ENCODE measurements at places on chromosomes 6 and 20.

- H3K4me3 ChIP-seq: peak overlapping the region; percentile 83
- no peak for DNase-seq
- H3K27ac ChIP-seq: peak overlapping the region; percentile 31
- H3K36me3 ChIP-seq: no peaks in the 10 kb centered on the region
Measured at GRCh38 chr6:170289951-170290295, 955 bp downstream of the DLL1 start.

GRCh38 chr6:155341130-155341828, 27.0 kb upstream of the TFB1M start:
- H3K4me3 ChIP-seq: no peak overlapping the region
- no peaks in the 10 kb centered on the region for H3K27me3 ChIP-seq
- H3K4me1 ChIP-seq: no peaks in the 10 kb centered on the region
- H3K27ac ChIP-seq: no peak overlapping the region
- H3K36me3 ChIP-seq: no peaks in the 10 kb centered on the region

- no peaks in the 10 kb centered on the region for H3K27me3 ChIP-seq
- H3K36me3 ChIP-seq: no peaks in the 10 kb centered on the region
- no peak overlapping the region for H3K27ac ChIP-seq
- H3K4me3 ChIP-seq: no peak overlapping the region
- DNase-seq: no peak
Measured at GRCh38 chr20:20677186-20677585, 35.3 kb downstream of the RALGAPA2 start.

DNA sequence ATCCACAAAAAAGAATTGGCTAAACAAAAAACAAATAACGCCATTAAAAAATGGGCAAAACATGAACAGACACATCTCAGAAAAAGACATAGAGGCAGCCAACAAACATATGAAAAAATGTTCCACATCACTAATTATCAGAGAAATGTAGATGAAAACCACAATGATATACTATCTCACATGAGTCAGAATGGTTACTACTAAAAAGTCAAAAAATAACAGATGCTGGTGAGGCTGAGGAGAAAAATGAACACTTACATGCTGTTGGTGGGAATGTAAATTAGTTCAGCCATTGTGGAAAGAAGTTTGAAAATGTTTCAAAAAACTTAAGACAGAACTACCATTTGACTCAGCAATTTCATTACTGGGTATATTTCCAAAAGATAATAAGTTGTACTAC, 430.1 kb upstream of the JAG1 start:
- no peak overlapping the region for H3K27ac ChIP-seq
- no peaks in the 10 kb centered on the region for H3K27me3 ChIP-seq
- H3K4me3 ChIP-seq: no peak overlapping the region
- DNase-seq: no peak

DNA sequence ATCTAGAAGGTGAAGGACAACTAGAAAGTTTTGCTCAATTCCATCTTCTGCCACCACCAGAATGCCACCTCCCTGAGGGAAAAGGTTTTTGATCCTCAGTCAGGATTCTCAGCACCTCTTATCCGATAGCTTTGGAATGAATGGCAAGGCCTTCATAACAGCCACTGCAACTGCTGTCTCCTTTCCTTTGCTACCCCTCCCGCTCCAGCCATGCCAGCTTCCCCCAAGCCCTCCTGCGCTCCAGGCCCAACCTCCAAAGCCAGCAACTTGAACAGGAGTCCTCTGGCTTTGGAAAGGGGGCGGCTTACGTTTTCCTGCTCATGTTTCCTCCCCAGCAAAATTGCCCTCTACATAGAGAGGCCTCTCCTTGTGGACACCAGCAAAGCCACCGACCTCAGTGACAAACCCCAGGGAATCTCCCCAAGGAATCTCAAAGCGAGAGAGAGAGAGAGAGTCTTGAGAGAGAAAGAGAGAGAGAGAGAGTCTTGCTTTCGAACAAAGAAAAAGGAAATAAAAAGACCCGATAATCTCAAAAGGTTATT, 420 bp upstream of the BTN2A1 start:
- H3K4me3 ChIP-seq: peak overlapping the region; percentile 76
- no peaks in the 10 kb centered on the region for H3K27me3 ChIP-seq
- peaks cover 15% of the 10 kb centered on the region for H3K36me3 ChIP-seq
- DNase-seq: peak; percentile 81

- H3K4me3 ChIP-seq: no peak overlapping the region
- no peaks in the 10 kb centered on the region for H3K4me1 ChIP-seq
- H3K27ac ChIP-seq: no peak overlapping the region
- no peaks in the 10 kb centered on the region for H3K36me3 ChIP-seq
- DNase-seq: no peak
Measured at GRCh38 chr20:54015496-54015895, 54.9 kb downstream of the BCAS1 start.

GRCh38 chr6:105745464-105746129, 340.5 kb upstream of the PRDM1 start:
- no peak overlapping the region for H3K4me3 ChIP-seq
- no peaks in the 10 kb centered on the region for H3K4me1 ChIP-seq
- DNase-seq: no peak

DNA sequence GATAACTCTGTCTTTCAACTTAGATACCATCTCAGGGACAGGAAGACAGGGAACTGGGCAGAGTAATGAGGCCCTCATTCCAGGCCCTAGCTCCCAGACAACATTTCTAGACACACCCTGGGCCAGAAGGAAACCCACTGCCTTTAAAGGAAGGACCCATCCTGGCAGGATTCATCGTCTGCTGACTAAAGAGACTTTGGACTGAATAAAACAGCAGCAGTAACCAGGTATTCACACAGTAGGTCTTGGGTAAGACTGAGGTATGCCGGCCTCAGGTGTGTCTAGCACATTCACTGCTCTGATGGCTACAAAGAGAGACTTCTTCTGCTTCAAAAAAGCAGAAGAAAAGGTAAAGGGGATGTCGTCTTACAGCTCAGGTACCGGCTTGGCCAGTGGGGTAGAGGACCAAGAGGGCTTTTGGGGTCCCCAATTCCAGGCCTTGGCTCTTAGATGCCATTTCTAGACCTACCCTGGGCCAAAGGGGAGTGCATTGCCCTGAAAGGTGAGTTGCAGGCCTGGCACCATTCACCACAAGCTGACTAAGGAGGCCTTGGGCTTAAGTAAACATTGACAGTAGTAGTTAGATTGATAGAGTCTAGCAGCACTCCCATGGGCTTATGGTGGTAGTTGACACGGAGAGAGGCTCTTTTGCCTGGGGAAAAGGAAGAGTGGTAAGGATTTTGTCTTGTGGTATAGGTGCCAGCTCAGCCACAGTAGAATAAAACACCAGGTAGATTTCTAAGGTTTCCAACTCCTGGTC, 13.4 kb downstream of the SNX14 start:
- H3K4me1 ChIP-seq: no peaks in the 10 kb centered on the region
- H3K27me3 ChIP-seq: no peaks in the 10 kb centered on the region
- H3K27ac ChIP-seq: no peak overlapping the region
- H3K36me3 ChIP-seq: no peaks in the 10 kb centered on the region

GRCh38 chr6:155383913-155384312, 69.6 kb upstream of the TFB1M start:
- no peaks in the 10 kb centered on the region for H3K4me1 ChIP-seq
- no peak overlapping the region for H3K4me3 ChIP-seq

GRCh38 chr20:8250539-8251200, 118.6 kb downstream of the PLCB1 start:
- H3K4me3 ChIP-seq: no peak overlapping the region
- no peaks in the 10 kb centered on the region for H3K27me3 ChIP-seq
- DNase-seq: no peak
- no peaks in the 10 kb centered on the region for H3K36me3 ChIP-seq
- no peak overlapping the region for H3K27ac ChIP-seq

DNA sequence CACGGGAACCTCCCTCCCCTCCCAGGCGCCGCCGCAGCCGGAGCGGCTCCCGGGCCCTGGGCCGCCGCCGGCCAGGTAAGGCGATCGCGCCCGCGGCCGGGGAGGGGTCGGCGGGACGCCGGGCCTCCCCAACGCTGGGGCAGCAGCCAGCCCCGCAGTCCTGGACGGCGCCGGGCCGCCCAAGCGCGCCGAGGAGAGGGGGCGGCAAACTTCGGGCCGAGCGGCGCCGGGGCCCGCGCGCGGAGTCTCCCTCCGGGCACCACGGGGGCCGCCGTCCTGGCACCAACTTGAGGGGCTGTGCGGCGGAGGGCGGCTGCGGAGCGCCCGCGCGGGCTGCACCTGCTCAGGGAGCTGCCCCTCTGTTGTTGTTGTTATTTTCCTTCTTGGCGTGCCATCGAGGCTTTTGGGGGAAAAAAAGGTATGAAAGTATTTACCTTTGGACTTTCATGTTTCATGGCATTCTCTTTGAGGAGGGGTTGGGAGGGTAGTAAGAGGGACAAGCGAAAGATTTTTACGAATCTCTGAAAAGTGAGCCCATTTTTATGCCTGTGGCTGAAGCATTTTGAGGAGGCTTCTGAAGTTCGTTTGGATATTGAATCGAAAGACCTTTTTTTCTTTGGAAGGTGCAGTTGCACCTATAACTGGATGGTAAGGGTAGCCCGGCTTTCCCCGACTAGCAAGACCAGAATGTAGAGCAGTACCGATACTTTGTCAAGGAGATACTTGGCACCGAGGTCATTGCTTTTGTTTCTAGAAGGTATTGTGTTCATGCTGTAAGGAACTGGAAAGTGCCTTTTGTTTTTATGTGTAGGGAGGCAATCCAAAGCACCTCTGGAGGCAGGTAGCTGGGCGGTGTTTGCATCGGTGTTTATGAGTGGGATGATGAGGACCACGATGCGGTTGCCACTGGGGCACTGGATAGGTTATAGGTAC, at the start of gene RNF182:
TSS of gene RNF182 (plus strand) at position 4 of the 933 bp plus-strand sequence. CDS start 52,168 bp downstream, outside the sequence.
- peak within 1 kb of the TSS; percentile 54 for H3K4me3 ChIP-seq
- H3K27ac ChIP-seq: no peak within 1 kb of the TSS
- H3K4me1 ChIP-seq: no peaks in the 10 kb centered on the region
- no peaks in the 10 kb centered on the region for H3K27me3 ChIP-seq

DNA sequence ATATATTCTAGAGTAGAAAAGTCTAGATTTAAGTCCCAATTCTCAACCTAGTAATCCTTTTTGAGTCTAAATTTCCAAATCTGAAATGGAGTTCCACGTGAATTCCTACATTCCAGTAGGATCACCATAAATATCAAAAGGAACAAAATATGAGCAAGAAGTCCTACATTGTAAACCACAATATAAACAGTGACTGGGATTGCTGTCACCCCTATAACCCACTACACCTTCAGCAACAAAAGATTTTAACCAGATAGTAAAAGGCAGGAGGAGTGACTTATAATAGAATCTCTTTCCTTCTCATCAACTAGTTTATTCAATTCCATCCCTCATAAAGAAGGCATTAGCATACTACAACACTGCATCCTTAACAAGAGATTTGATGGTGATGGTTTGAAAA, 210.6 kb downstream of the KIF16B start:
- no peak for DNase-seq
- no peaks in the 10 kb centered on the region for H3K36me3 ChIP-seq
- H3K27me3 ChIP-seq: peaks cover 7% of the 10 kb centered on the region
- no peaks in the 10 kb centered on the region for H3K4me1 ChIP-seq

DNA sequence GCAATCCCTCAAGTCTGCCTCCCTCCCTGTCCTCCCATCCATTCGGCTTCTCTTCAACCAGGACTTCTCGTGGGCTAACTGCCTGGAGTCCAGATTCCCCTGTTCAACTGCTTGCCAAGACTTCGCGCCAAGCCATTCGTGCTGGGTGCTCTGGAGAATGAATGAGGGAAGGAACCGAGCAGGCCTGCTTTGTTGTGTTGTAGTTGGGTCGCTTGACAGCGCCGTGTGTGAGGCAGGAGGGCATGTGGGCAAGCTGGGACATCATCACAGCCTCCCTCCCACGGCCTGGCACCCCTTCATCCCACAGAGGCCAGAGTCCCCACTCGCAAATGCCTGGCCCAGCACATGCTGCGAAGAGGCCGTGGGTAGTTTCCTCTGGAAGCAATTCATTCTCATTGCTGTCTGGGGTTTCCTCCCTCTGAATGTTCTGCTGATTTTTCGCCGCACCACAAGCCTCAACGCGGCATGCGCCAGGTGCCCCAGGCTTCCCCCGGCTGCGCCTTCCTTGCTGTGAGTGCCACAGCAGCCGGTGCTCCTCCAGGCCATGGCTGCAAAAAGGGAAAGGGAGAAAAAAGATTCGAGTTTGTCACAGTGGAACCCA, 336.0 kb downstream of the QKI start:
- no peak overlapping the region for H3K4me3 ChIP-seq
- H3K4me1 ChIP-seq: peaks cover 8% of the 10 kb centered on the region
- no peak for DNase-seq
- no peaks in the 10 kb centered on the region for H3K36me3 ChIP-seq
- no peak overlapping the region for H3K27ac ChIP-seq

- H3K27ac ChIP-seq: no peak overlapping the region
- H3K27me3 ChIP-seq: no peaks in the 10 kb centered on the region
- H3K4me1 ChIP-seq: peaks cover 64% of the 10 kb centered on the region
- DNase-seq: no peak
- H3K36me3 ChIP-seq: no peaks in the 10 kb centered on the region
Measured at GRCh38 chr6:112284603-112285002, 30.2 kb upstream of the LAMA4 start.

DNA sequence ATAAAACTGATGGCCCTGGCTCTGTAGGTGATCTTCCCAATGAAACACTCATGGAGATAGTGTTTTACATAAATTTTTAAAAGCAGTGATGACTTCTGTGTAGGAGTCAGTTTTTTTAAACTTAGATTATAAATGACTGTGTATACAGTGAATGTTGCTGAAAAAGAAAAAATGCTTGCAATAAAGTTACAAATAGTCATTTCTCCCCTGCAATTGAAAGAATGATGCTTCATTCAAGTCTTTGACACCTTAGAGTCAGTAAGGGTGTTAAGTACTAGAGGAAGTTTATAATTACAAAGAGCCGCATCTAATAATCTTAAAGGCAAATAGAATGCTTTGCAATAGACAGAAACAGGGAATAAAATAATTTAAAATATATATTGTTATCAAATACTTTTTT, 27.6 kb downstream of the ZNF292 start:
- H3K4me3 ChIP-seq: no peak overlapping the region
- H3K27me3 ChIP-seq: no peaks in the 10 kb centered on the region
- no peak for DNase-seq
- no peak overlapping the region for H3K27ac ChIP-seq

DNA sequence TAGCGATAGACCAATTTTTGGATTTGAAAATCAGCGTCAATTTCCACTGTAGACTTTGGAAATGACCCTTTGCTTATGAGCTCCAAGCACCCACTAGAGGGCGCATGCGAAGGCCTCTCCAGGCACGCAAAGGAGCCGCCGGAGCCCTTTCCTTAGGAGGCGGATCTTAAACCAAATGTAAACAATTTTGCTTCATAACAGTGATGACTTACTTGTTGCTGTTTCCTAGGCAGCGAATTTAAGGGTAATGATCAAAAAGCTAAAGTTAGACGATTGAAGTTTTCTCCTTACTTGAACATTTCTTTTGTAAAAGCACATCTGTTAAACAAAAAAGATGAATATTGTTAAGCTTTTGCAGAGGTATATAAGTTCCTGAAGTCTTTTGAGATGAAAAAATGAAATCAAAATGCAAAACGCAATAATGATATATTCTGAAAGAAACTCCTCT, 29.2 kb upstream of the EXOC2 start:
- H3K27me3 ChIP-seq: no peaks in the 10 kb centered on the region
- no peak overlapping the region for H3K4me3 ChIP-seq
- peak; percentile 72 for DNase-seq
- H3K36me3 ChIP-seq: no peaks in the 10 kb centered on the region

Data from SJCRH30 (cell line).